ENCODE measurements at places on chromosomes 3 and 15.
A peak's percentile ranks its signal among the peaks of the same experiment; 100 is the strongest.

- DNase-seq = no peak
Measured at GRCh38 chr3:18868911-18869689, 279.2 kb upstream of the KCNH8 start.

DNA sequence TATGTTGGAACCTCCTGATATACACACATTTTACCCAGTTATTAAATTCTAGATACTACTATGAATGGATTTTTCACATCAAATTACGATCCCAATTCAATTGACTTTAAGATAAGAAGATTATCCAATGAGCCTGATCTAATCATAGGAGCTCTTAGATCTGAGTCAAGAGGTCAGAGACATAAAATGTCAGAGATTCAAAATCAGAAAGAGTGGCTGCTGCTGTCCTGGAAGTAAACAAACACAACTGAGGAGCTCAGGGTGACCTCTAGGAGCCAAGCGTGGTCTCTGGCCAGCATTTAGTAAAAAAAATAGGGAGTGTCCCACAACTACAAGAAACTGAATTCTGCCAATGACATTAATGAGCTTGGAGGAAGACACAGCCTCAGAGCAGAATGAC, 557.1 kb upstream of the CBLB start:
- DNase-seq = no peak

DNA sequence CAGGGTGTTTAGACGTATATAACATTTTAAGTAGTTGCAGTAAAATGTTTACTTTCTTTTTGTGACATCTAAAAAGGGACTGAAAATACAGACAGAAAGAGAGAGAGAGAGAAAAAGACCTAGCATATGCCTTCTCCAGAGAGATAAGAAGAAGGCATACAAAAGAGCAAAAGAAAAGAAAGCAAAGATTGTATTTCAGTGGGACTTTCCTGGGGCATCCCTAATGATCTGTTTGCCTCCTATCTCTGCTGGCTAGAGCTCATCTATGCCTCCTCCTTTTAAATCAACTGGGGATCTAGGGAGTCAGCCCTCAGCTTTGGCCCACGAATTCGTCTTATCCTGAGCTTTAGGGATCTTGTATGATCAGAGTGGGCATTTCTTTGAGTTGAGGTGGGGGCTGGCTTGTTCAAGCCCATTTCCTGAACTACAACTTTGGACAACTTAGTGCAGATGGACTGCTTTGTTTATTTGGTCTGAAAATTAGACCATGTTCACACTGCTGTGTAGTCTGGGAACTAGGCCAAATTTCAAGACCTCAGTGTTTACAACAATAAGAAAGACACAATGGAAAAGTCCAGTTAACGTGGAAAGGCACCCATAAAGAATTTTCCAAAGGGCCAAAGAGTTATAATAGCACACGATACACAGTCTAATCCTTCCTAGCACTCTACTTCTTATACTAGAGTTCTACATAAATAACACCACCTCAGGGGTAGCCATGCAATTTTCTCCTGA, 61.0 kb downstream of the ATP8B4 start:
- no peak for DNase-seq

DNA sequence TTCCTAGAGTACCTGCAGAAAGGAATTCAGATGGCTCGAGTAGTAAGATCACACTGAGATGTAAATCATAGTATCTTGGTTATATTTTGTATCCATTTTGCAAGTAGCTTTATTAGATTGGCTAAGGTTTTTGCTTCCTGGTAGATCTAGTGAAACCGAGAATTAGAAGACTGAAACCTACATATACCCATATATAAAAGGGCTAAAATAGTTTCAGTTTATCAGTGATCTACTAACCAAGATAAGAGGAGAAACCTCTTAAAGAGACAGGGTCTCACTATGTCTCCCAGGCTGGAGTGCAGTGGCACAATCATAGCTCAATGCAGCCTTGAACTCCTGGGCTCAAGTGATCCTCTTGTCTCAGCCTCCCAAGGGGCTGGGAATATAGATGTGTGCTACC, 135.3 kb downstream of the PCCB start:
- DNase-seq = no peak

GRCh38 chr3:160473978-160474377, 24.4 kb upstream of the TRIM59 start:
- no peak for DNase-seq

GRCh38 chr3:99365396-99365795, 273.0 kb upstream of the COL8A1 start:
- DNase-seq = no peak

GRCh38 chr15:40090774-40091455, 17.8 kb downstream of the BMF start:
- DNase-seq = no peak

DNA sequence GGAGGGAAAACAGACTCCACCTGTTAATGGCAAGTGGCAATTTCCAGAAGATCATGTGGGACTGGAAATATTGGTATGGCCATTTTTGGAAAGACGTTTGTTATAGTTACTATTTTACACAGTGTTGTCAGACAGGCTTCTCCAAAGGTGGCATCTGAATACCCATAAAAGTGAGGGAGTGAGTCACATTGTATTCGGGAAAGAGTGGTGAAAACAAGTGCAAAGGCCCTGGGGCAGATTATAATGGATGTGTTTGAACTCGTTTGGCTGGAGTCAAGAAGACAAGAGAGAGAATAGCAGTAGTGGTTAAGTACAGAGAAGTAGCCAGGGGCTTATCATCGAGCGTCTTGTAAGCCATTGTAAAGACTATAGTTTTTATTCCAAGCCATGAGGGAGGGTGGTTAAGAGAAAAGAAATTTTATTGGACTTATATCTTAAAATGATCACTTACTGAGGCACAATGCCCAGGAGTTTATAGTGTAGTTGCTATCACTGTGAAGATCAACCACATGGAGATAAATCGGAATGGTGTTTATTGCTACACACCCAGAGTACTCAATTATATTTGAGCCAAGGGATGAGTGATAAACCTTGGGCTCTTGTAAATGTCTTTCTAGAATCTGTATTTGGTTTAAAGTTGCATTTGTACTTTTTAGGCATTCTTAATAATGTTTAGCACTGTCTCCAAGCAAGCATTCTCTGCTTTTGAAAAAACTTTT, 212.8 kb upstream of the KBTBD8 start:
- no peak for DNase-seq

DNA sequence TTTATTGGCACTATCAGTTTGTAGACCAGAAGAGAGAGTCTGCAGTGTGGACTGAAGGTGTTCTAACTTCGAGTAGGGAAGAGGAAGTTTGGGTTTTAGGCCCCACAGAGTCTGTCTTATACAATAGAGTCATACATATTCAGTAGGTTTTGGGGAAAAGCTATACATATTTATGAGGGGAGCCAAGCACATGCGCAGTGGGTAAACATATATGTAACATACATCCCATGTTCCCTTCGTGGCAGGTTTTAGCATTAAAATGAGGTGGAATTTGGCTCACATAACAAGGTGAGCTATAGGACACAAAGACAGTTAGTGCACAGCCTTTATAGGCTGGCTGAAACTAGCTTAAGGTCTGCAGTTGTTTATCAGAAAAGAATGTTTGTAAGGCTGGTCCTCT, 4.9 kb downstream of the GALK2 start:
- DNase-seq = no peak

DNA sequence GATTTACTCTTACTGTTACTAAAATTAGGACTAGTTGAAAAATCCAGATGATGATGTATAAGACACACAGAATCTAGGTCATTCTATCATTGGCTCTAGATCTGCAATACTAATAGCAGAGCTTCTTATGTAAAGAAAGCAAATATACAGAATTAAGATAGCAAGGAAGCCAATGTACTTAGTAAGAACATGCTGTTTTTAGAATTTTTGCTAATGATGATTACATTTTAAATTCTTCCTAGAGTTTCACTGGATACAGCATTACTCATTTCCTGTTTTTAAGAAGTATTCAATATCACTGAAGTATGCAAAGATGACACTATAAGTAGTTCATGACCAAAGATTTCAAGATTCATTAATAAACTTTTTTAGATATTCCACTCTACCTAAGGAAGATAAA, 60.7 kb downstream of the CFAP20DC start:
- no peak for DNase-seq

DNA sequence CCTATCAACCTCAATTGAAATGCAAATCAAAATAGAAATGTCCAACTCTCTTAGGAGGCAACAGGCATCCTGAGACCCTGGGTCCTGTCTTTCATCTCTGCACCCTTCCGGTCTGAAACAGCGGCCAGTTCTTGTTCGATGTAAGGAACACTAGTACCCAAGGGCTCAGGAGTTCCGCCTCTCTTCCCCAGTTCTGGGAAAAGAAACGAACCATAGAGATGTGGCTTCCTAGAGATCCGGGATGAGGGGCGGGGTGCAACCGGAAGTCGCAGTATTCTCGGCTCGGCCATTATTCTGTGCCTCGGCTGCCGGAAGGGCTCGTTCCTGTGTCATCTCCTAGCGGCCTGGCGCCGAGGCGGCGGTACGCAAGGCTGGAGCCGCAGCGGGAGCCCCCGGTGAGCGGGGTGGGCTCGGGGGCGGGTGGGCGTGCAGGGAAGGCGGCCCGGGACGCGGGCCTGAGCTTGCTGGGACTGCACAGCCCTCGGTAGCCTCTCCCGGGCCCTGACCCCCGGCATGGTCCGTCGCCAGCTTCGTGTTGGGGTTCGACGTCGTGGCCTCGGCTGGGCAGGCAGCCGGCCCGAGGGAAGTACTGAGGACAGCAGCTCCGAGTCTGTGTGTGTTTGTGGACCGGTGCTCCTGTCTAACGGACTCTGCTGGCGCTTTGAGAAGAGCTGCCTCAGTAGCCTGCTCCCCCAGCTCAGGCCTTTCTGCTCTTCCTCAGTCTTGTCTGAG, at the start of gene ZNF197:
Gene ZNF197, plus strand, starts transcription at position 288 of the 732 bp plus-strand sequence. CDS start 4,119 bp downstream, outside the sequence.
- peak; percentile 9 for DNase-seq

- no peak for DNase-seq
Measured at GRCh38 chr3:149845570-149846244, 32.7 kb downstream of the RNF13 start.

- DNase-seq = no peak
Measured at GRCh38 chr3:103052236-103052830, 617.5 kb downstream of the ZPLD1 start.

DNA sequence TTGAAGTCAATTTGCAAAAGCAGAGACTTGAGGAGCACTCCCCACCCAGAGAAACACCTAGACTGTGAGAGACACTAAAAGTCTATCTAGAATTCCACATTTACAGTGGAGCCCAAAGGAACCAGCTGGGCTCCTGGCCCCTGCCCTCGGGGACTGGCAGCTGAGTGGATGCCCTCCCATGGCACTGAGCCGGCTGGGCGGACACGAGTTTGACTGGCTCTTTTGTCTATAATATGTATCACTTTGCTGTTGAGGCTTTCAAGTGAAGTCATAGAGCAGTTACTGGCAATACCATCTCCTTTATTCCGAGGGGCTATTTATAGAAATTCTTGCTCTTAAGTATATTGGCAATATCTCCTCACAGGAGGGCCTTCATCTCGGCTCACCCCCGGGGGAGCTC, 65.8 kb upstream of the TNFAIP8L3 start:
- no peak for DNase-seq

GRCh38 chr3:70832089-70832833, 519.8 kb upstream of the MDFIC2 start:
- no peak for DNase-seq

DNA sequence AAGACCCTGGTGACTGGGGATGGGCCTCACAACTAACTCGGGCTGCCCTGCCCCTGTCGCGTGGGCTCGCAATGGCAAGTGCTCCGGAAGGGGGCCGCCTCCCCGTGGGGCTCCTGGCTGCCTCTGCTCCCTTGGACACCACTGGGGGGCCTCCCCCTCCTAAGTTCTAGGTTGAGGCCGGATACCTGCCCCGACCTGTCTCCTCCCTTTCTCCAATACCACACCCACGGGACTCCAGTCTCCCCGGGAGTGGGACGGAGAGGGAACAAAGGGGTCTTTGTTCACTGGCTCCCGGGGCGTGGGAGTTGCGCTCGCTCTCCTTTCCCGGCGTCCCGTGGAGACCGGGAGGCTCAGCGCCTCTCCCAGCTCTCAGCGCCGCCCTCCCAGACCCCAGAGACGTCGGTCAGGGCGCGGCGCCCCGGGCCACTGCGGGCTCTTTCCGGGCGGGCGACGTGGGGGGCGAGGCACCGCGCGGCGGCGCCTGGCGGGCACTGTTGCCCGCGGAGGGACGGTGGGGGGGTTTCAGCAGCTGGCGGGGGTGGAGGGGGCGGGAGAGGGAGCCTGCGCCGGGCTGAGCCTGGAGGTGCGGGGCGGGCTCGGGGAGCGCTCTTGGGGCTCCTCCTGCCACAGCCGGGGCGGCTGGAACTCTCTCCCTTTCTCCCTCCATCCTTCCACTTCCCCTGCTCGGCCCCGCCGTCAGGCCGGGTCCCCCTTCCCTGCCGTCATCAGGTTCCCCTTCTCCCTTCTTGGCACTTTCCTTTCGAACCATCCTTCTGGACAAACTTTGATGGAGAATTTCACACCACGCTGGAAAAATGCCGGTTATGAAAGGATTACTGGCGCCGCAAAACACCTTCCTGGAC, at the start of gene KCNH8:
Gene KCNH8, plus strand, starts transcription at position 606 of the 863 bp plus-strand sequence. Its CDS starts 210 bp downstream, at position 816.
- no peak for DNase-seq

DNA sequence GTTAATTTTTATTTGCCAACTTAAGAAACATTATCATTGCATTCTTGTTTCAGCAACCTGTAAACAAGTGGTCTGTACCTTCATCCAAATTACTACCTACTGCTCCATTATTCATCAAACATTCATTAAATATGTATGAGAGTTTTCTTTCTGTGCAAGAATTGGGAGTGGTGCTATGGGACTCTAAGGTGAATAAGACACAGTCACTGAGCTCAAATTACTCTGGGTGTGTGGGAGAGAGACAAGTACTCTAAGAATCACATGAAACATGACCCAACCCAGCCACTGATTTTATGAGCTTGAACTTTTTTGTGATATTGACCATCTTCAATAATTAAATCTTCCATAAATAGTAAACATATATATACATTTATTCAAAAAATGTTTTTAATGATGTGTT, 227.2 kb upstream of the TP63 start:
- no peak for DNase-seq

GRCh38 chr3:68057637-68058320, 403.4 kb upstream of the SUCLG2 start:
- peak; percentile 9 for DNase-seq
